ENCODE measurements at places on chromosomes 1 and 21. TPM values are rescaled to one million over a fixed set of nuclear protein-coding genes. Genes with fewer than 3 reads are reported as not detected.
A peak's percentile ranks its signal among the peaks of the same experiment; 100 is the strongest.

- H3K27ac ChIP-seq: no peak overlapping the region
- H3K27me3 ChIP-seq: no peaks in the 10 kb centered on the region
- no peak overlapping the region for H3K4me3 ChIP-seq
- no peak for DNase-seq
- H3K36me3 ChIP-seq: no peaks in the 10 kb centered on the region
- H3K4me1 ChIP-seq: no peaks in the 10 kb centered on the region
Measured at GRCh38 chr1:188551176-188551575, 1722.4 kb downstream of the PLA2G4A start.

Gene OR2T35
- total RNA-seq: not detected

Gene ST6GALNAC3
- 1.8 TPM for total RNA-seq

DNA sequence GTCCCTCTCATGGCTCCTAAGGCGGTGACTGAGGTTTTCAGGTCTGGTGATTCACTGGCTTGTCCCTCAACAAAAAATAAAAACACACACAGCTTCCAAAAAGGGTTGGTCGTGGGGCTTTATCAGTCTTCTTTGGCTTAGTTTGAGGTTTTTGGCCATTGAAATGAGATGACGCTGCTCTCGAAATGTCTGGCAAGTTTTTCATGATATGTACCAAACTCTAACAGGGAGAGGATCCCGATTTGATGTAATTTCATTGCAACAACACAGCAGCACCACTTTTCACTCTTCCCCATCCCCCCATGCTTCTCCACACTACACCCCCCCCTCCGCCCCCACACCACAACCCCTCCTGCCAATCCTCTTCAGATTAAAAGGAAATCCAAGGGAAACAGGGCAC is 187.1 kb upstream of the NFIA start:
- DNase-seq: peak; percentile 56
- no peak overlapping the region for H3K4me3 ChIP-seq
- H3K27ac ChIP-seq: no peak overlapping the region

DNA sequence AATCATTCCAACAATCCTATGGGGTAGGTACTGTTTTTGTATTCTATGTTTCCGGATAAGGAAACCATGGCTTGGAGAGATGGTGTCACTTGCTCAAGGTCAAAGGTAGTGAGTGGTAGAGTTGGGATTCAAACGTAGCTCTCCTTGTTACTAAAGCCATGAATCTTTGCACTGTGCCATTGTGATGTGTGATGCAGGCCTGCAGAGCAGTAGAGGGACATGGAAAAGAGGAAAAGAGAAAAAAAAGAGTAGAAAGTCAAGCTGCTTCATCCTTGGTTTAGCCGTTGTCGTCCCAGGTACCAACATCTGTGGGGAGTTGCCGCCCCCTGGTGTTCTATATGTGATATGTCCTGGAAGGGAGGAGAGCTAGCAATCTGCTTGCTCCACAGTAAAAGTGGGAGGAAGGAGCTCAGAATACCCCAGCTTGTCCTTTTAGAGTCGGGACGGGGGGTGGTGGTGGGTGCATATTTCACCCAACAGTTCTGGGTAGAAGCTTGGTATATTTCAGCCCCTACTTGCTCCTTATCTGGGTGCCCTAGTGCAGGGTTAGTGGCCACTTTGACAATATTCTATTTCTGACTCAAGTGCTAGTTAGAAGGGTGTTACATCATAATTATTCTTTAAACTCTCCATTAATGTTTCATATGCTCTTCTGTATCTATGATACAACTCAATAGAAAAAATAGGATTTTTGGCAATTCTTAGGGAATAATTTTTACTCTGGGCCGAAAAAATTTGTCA is 98.4 kb downstream of the EBNA1BP2 start:
- DNase-seq: peak; percentile 22
- H3K27me3 ChIP-seq: no peaks in the 10 kb centered on the region
- no peak overlapping the region for H3K27ac ChIP-seq
- no peak overlapping the region for H3K4me3 ChIP-seq
- H3K36me3 ChIP-seq: no peaks in the 10 kb centered on the region

Gene CELA3A
- not detected for total RNA-seq

DNA sequence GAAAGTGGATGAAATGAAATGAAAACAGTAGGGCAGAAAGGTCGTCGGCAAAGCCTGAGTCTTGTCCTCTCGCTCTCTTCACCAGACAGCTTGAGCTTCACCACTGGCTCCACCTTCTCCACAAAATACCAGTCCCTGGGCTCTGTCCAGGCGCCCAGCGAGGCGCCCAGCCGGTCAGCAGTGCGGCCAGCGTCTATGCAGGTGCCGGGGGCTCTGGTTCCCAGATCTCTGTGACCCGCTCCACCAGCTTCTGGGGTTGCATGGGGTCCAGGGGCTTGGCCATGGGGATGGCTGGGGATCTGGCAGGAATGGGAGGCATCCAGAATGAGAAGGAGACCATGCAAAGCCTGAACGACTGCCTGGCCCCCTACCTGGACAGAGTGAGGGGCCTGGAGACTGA is 600.5 kb upstream of the ZP4 start:
- H3K36me3 ChIP-seq: no peaks in the 10 kb centered on the region
- DNase-seq: no peak
- H3K27ac ChIP-seq: no peak overlapping the region
- H3K4me3 ChIP-seq: no peak overlapping the region
- H3K27me3 ChIP-seq: no peaks in the 10 kb centered on the region

GRCh38 chr1:158969166-158969565 is 37.8 kb downstream of the PYHIN1 start:
- H3K27me3 ChIP-seq: no peaks in the 10 kb centered on the region
- H3K27ac ChIP-seq: no peak overlapping the region
- no peaks in the 10 kb centered on the region for H3K36me3 ChIP-seq
- DNase-seq: no peak
- H3K4me3 ChIP-seq: no peak overlapping the region

- peak; percentile 29 for DNase-seq
- H3K4me3 ChIP-seq: no peak overlapping the region
- no peaks in the 10 kb centered on the region for H3K4me1 ChIP-seq
- H3K27me3 ChIP-seq: peaks cover 21% of the 10 kb centered on the region
- no peaks in the 10 kb centered on the region for H3K36me3 ChIP-seq
- no peak overlapping the region for H3K27ac ChIP-seq
Measured at GRCh38 chr1:15249081-15249480, 2.1 kb downstream of the FHAD1 start.

DNA sequence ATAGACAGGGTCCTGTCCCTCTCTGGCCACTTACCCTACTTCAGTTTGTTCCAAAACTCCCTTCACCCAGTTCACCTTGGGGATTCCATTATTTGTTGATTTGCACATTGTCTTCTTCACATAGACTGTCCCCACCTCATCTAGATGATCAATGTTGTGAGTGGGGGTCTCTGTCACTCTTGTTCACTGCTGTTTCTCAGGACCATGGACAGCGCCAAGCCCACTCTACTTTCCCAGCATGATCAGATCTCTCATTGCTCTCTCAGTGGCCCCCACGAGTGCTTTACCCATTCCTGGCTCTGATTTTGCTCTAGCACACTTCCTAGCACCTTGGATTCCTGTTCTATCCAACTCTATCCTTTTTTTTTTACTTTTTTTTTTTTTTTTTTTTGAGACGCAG is 45.4 kb upstream of the IGSF21 start:
- H3K4me3 ChIP-seq: no peak overlapping the region
- H3K27me3 ChIP-seq: peaks cover 2% of the 10 kb centered on the region
- DNase-seq: no peak
- no peaks in the 10 kb centered on the region for H3K36me3 ChIP-seq

All from astrocyte (in vitro differentiated cells and primary cell).